Colonic mucosa (tissue), 4 donors: ENCODE measurements at places on chromosomes 4 and X. TPM values are rescaled to one million over a fixed set of nuclear protein-coding genes. Genes with fewer than 3 reads are reported as not detected.

SPIN2A gene
- total RNA-seq, result 0.37 TPM

GRCh38 chrX:110108381-110108821 lies 105.5 kb downstream of the TMEM164 start:
- no peak for DNase-seq

SPANXC gene
- not detected for total RNA-seq

GRCh38 chr4:41408150-41408549 lies 129.8 kb upstream of the LIMCH1 start:
- no peak for DNase-seq

- no peak for DNase-seq
Observed at GRCh38 chr4:63788271-63788670, 621.0 kb downstream of the TECRL start.
